ENCODE measurements at places on chromosomes 2 and 18.

- no peak for DNase-seq
Observed at GRCh38 chr18:49811151-49811938, 2.0 kb downstream of the ACAA2 start.

DNA sequence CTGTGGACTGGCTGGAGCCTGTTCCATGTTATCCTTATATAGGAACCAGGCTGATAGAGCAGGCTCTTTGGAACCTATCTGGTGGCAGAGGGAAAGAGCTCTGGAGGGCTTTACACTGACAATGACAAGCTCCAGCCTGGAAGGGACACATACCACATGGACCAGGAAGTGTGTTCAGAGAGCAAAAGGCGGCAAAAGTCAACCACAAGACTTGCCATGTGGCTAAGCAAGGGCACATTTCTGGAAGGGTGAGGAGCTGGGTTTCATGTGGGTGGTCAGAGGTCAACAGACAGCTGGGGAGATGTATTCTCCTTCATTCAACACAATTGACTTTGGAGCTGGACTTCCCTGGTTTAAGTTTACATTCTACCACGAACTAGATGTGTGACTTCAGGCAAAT is 325.2 kb downstream of the DYSF start:
- no peak for DNase-seq

GRCh38 chr2:228793116-228793515 is 478.0 kb downstream of the PID1 start:
- DNase-seq = no peak

DNA sequence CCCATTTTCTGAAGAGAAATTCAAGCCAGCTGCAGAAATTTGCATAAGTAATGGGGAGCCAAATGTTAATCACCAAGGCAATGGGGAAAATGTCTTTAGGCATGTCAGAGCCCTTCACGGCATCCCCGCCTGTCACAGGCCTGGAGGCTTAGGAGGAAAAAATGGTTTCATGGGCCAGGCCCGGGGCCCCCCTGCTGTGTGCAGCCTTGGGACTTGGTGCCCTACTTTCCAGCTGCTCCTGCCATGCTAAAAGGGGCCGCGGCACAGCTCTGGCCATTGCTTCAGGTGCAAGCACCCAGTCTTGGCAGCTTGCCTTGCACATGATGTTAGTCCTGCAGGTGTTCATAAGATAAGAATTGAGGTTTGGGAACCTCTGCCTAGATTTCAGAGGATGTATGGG is 1235.7 kb downstream of the DPP10 start:
- DNase-seq = no peak

DNA sequence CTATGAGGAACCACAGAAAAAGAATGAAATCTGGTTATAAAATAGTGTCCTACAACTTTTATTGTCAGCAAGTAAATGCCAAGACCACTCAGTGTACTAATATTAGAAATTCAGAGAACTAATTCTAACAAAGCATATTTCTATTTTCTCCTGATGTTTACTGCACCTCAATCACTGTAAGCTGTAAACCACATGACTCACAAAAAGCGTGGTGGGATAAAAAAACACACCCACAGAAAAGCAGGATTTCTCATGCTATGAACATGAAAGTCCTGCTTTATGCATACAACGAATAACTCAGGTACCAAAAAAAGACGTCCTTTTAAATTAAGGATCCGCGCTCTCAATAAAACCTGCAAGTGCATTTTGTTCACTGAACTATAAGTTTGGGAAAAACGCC is 797 bp downstream of the TXNL4A start:
- DNase-seq = no peak

Measured in foreskin keratinocyte (primary cell).